ENCODE measurements at places on chromosomes 1 and 21.

- no peak for DNase-seq
Measured at GRCh38 chr1:148385371-148386030, 97.6 kb downstream of the PPIAL4G start.

- no peak for DNase-seq
Measured at GRCh38 chr1:118154220-118154619, 30.8 kb downstream of the SPAG17 start.

GRCh38 chr1:109113590-109114341, at the start of gene ELAPOR1:
ELAPOR1 (plus strand) TSS chr1:109114115; CDS start chr1:109114184, 69 bp downstream.
- peak; percentile 62 for DNase-seq

DNA sequence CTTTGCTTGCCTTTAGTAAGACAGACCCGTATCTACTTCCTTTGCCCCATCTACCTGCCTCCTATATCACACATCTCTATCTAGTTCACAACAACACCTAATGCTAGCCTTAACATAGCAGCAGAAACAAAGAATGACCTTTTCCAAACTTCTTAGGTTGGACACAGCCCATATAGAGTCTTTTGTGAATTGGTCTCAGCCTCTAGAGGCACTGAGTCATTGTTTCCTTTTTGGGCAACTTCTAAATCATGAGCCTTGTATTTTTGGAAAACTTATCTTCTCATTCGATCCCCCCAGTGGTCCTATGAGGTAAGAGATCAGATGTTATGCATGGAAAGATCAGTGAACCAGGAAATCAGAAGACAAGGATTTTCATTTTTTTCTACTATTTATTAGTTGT, 679.4 kb upstream of the USP24 start:
- DNase-seq: no peak

- DNase-seq: no peak
Measured at GRCh38 chr1:36411674-36412648, 14.3 kb upstream of the LSM10 start.

DNA sequence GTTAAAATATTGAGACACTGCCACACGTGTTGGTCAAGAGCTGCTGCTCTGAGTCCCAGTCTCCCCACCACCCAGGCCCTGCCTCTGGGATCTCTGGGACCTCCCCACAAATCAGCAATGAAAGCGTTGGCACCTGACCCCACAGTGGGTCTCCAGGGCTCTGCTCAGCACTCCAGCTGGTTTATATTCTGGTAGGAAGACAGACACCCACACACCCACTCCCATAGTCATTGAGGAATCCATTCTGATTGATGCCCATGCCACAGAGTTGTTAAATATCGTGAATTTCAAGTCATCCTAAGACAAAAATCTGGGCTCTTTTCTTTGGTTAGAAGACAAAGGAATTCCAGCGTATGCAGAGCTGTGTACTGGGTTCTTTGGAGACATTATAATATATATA, 91.6 kb downstream of the KIF26B start:
- DNase-seq: no peak

- no peak for DNase-seq
Measured at GRCh38 chr1:71621785-71622184, 541.0 kb upstream of the ZRANB2 start.

DNA sequence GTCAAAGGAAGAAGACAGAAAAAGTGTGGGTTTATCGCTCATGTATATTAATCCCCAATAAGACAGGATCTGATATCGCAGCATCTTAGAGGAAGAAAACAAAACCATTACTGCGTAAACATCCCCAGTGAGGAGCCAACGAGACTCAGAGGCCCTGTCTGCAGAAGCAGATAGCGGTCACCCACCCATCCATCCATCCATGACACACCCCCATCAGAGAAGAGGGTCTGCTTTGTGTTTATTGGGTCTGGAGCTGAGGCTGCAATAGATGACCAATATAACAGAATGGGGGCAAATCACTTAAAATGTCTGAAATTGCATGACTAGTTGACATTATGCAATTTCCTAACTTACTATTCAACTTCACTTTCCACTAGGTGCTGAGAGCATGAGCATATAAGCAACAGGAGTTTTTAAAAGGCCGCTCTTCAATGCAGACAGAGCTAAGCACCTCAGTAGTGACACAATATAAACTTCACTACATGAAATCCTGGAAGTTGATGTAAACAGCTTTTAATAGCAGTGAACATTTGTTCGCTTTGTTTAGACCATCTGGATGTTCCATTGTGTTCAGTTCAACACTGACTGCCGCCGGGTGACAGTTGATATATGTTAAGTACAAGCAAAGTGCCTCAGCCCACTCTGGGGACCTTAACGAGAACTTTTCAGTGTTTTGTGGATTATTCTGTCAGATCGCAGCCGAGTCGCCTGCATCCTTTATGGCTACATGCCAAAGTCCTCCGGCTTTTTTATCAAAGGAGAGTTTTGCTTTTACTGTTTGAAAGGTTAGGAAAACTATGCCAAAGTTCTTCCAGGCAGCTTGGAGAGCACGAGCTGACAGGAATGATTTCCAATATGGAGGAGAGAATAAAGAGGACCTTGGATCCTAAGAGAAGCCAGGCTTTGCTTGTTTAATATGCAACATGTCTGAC, 167.5 kb downstream of the ZNF281 start:
- DNase-seq: no peak

GRCh38 chr1:62208970-62209369, 14.3 kb downstream of the L1TD1 start:
- DNase-seq: no peak

- no peak for DNase-seq
Measured at GRCh38 chr1:40877698-40878097, 15.5 kb upstream of the CITED4 start.

- no peak for DNase-seq
Measured at GRCh38 chr21:33578959-33579542, 9.4 kb downstream of the DONSON start.

GRCh38 chr1:154199563-154199879, 6.6 kb downstream of the CFAP141 start:
- DNase-seq: no peak

DNA sequence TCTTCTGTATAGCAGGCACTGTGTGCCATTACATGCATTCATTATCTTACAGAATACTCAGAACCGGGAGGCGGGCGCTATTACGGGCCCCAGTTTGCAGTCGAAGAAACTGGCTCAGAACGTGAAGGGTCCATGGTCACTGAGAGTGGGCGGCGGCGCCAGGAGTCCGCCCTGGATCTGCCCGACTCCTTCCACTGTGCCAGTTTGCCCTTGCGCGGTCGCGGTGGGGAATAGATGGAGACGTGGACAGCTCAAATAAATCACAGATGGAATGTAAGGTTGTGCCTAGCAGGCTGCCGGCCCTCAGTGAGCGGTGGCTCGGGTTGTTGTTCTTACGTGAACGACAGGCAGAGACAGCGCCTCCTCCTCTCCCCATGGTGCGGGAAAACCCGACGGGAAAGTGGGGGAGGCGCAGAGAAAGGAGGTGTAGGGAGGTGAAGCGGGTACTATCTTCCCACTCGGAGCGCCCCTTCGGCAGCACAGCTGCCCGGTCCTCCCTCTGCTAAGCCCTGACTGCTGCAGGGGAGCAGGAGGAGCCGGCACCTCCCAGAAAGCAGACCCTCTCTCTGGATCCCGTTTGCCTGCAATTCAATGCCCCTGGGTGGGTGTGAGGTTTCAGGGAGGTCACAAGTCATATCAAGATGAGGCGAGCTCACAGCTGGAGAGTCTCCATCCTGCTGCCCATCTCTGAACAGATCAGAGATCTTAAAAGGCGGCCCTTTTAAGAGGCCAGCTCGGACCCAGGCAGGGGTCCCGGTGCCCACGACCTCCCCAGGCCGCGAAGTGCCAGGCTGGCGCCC, 1.1 kb downstream of the COL9A2 start:
- DNase-seq: no peak

DNA sequence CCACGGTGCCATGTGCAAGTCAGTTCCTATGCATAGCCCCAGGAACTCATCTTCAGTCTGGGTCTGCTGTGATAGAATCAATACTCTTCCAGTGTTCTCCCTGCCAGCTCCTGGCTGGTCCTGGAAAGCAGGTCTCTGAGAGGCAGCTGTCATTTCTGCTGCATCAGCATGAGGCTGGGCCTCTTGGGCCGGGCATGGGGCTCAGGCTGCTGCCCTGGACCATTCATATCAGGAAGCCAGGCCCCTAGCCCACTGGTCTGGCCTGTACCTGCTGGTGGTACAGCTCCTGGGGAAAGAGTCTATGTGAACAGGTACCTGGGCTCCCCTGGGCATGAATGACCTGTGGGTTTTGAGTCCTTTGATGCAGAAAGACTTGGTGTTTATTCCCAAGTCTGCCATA, 173.6 kb upstream of the CSF3R start:
- no peak for DNase-seq

DNA sequence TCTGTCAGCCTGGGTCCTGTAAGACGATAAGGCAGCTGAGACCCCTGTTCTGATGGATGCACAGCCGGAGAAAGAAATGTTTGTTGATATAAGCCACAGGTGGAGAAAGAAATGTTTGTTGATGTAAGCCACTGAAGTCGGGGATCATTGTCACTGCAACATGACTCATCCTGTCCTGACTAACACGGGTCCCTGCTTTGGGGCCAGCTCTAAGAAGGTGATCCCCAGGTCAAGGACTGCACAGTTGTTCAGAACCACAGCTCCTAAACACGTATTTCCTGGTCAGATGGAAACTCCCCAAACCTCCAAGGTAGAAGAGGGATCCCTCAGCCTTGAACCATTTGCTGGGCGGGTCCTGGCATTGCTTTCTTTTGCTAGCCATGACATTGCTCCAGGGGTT, 86.4 kb upstream of the IGSF21 start:
- no peak for DNase-seq

DNA sequence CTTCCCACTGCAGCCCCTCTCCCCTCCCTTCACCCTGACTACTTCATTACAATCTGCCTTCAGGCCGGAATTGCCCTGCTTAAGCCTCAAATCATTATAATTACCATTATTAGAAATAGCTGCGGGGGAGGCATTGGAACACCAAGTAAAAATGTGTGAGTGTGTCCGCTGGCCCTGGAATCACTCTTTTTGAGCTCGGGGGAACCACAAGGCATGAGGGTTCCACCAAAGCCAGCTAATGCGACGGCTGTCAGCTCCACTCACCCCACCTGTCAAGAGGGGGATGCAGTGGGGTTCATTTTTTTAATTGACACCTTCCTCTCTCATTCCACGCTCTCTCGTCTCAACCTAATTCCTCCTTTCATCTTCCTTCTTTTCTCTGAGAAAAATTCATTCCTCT, 177.2 kb downstream of the PBX1 start:
- no peak for DNase-seq

DNA sequence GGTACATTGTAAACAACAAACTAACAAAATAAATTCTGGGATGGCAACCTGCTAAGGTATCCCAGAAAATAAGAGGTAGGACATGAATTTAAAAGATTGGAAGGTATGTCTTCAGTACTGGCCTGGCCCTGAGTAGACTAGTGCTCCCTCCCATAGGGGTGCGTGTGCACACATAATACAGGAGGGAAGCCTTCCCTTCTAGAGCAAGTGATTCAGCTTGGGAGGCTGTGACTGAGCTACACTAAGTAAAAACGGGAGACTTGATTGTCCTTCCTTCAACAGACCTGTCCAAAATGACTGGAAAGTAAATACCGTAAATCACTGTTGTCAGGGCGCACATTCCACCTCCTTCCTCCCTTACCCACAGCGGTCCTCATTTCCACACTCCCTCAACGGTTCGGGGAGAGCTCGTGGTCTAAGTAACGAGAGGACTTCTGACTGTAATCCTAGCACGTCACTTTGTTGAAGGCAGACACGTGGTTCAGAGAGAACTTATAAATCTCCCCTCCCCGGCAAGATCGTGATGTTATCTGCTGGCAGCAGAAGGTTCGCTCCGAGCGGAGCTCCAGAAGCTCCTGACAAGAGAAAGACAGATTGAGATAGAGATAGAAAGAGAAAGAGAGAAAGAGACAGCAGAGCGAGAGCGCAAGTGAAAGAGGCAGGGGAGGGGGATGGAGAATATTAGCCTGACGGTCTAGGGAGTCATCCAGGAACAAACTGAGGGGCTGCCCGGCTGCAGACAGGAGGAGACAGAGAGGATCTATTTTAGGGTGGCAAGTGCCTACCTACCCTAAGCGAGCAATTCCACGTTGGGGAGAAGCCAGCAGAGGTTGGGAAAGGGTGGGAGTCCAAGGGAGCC, at the start of gene TGFB2:
Gene TGFB2, plus strand, starts transcription at position 523 of the 859 bp plus-strand sequence. CDS start 1,366 bp downstream, outside the sequence.
- DNase-seq: no peak

GRCh38 chr1:246081138-246081702, 425.9 kb downstream of the SMYD3 start:
- DNase-seq: no peak

- DNase-seq: no peak
Measured at GRCh38 chr21:46205166-46205565, 20.9 kb upstream of the SPATC1L start.

- no peak for DNase-seq
Measured at GRCh38 chr1:166354406-166354805, 187.6 kb upstream of the FAM78B start.

DNA sequence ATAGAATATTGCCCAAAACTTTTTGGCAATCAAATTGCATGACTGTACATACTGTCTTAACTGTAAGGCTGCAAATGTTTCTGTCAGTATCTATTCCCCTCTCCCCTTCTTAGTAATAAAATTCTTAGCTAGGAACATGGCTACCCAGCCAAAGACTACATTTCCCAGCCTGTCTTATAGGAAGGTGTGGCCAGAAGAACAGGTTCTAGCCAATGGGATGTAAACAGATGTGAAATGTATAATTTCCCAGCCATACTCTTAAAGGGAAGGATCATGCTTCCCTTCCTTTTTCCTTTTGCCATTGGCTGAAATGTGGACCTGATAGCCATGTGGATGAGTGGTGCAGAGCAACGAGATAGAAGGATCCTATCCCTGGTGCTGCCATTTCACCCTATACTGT, 7.0 kb upstream of the HIVEP3 start:
- no peak for DNase-seq

- DNase-seq: no peak
Measured at GRCh38 chr1:21436488-21437340, 3.2 kb upstream of the NBPF3 start.

- no peak for DNase-seq
Measured at GRCh38 chr1:185960422-185961321, 226.5 kb downstream of the HMCN1 start.

DNA sequence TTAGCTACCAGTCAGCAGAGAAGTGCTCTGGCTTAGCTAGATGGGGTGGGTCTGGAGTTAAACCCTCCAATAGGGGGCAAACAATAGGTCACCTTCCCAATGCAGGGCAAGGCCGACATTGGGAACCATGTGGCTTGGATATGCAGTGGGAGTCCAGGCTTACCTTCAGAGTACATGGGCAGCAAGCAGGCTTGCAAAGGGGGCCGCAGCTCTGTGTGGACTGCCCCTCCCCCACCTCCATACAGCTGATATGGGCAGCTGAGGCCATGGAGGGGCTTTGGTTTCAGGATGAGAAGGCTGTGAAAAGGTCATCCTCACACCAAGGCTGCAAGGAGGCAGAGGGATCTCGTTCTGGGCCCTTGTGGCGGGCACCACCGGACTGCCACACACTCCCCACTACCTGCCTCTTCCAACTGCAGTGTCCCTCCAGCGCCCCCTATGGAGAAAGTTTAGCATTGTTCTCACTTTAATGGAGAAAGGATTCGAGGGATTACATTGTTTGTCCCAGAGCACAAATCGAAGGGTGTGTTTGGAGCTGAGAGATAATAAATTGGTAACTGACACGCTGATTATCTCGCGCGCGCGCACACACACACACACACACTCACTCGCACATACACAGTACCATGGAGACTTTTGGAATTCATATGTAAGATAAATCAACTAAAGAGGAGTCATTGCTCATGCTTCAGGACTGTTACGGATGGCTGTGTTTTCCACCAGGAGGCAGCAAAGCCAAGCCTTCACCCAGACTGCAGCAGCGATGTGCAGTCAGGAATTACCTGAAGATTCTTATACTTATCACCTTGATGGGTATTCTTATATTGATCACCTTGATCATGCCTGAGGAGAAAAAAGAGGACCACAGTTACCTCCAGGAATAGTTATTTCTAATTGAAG, 7.0 kb upstream of the SMCP start:
- DNase-seq: no peak

GRCh38 chr1:46673749-46674182, 2.1 kb downstream of the TEX38 start:
- DNase-seq: no peak
